GM04504 (cell line): ENCODE measurements at places on chromosomes 1 and 21.

GRCh38 chr1:219066631-219067349, 106.9 kb upstream of the LYPLAL1 start:
- peak; percentile 52 for DNase-seq

GRCh38 chr1:229874136-229874535, 192.9 kb upstream of the GALNT2 start:
- no peak for DNase-seq

GRCh38 chr1:222334026-222334680, 213.8 kb downstream of the HHIPL2 start:
- DNase-seq = no peak

DNA sequence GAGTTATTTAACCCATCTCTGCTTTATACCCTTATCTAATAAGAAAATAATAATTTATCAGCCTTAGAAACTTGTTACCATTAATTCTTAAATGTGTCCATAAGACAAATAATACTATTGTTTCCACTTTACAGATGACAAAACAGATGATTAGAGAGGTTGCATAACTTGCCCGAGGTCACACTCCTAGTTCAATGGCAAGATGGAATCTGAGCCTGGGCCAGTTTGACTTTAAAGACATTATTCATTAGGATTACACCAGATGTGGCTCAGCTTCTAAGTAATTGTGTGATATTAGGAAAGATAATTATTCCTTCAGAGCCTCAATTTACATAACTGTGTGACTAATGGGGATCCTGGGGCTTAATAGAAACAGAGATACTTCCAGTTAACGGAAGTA, 42.3 kb upstream of the KCNK2 start:
- DNase-seq = no peak

- DNase-seq = no peak
Observed at GRCh38 chr1:175676991-175677390, 66.4 kb downstream of the TNR start.

GRCh38 chr1:23389837-23390321, 20.2 kb upstream of the ZNF436 start:
- no peak for DNase-seq

DNA sequence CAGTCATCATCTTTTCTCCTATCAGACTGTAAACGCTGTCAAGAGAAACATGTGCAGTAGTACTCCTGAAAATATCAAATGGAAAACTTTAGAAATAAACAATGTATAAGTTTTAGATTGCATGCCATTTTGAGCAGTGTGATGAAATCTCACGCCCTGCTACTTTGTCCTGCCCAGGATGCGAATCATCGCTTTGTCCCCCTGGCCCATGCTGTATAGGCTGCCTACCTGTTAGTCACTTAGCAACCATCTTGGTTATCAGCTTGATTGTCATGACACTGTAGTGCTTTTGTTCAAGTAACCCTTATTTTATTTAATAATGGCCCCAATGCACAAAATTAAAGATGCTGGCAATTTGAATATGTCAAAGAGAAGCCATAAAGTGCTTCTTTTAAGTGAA, 363.0 kb downstream of the ZP4 start:
- no peak for DNase-seq

GRCh38 chr1:27366411-27367159, at the start of gene MAP3K6:
MAP3K6 (minus strand) TSS chr1:27366961; CDS start chr1:27366597, 364 bp downstream.
- peak; percentile 53 for DNase-seq

GRCh38 chr1:15057834-15058233, 95.7 kb upstream of the TMEM51 start:
- DNase-seq = no peak

- no peak for DNase-seq
Observed at GRCh38 chr1:4664606-4665005, 10.2 kb downstream of the AJAP1 start.

GRCh38 chr1:188822248-188822647, 1655.4 kb downstream of the BRINP3 start:
- no peak for DNase-seq
